ENCODE measurements at places on chromosomes 16 and 17.

GRCh38 chr17:69460963-69461922 is 46.7 kb downstream of the MAP2K6 start:
- no peak for DNase-seq

- DNase-seq = peak; percentile 93
Measured at GRCh38 chr17:77086433-77087010, 54.2 kb upstream of the SEC14L1 start.

DNA sequence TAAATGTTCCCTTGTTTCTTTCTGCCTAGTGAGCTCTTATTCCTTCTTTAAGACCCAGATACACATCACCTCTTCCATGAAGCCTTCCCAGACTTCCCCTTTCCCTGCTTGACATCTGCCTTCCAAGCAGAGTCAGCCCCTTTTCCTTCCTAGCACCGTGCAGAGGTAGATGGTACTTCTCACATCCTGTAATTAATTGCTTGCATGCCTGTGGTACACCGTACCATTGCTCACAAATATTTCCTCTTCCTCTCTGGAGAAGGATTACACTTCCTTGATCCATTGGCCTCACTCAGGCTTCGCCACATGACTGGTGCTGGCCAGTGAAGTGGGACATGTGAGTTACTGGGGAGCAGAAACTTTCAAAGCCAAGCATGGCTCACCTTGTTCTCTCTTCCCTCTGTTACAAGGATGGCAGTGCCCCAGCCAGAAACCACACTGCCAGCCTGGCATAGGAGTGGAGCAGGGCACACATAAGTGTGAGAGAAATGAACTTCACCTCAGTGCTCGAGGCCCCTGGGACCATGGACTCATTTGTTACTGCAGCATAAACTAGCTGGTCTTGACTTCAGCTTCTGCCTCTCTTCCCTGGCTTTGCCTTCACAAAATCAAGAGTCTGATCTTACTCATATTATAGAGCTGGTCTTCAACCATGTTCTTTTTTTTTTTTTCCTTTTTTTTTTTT is 44.0 kb downstream of the SOST start:
- DNase-seq = no peak

GRCh38 chr16:82634955-82635610 is 8.3 kb downstream of the CDH13 start:
- DNase-seq = no peak

DNA sequence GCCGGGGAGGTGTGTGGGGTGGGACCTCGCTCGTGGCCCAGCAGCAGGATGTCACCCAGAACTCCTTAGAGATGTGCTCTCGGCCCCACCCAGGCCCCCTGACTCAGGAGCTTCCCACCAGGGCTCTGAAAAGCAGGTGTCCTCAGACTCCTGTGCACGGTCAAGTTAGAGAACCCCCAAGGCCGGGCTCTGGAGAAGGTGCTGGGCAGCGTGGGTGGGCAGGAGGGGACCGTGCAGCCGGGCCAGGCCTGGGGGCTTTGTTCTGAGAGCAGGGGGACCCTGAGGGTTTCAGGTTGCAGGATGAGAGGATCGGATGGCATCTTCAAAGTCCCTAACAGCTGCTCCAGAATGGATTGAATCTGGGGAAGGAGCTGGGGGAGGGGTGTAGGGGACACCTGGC is 164.4 kb upstream of the CIBAR2 start:
- no peak for DNase-seq

DNA sequence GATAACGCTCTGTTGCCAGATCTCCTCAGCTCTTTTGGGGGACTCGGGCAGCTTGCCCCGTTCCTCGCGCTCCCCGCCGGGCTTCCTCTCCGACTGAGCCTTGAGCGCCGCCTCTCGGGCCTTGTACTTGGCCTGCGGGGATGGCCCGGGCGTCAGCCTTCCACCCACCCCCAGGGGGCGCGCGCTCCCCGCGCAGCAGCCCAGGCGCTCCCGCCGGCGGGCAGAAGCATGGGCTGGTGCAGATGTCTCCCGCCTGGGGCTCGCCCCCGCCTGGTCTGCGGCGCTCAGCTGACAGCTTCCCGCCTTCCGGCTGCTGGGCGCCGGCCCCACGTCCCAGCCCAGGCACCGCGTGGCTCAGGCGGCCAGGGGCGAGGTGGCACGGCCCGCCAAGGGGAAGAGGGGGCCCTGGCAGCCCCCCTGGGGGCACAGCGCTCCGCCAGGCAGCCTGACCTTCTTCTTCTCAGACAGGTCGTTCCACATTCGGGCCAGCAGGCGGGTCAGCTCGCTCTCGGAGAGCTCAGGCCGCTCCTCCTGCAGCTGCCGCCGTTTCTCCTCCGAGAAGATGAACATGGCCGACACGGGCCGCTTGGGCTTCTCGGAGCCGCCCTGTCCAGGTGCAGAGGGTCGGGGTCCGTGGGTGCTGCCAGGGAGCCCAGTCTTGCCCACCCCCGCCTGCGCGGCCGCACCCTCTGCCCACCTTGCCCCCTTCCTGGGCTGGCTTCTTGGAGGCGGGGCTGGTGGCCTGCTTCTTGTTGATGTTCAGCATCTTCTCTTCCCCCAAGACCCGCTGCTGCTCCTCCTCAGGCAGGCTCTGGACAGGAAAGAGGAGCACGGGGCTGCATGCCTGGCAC is 8.9 kb downstream of the UBTF start:
- peak; percentile 90 for DNase-seq

GRCh38 chr16:57469917-57470470 is 7.5 kb downstream of the POLR2C start:
- no peak for DNase-seq

GRCh38 chr17:42908872-42909700 is 8.5 kb downstream of the G6PC1 start:
- DNase-seq = no peak

- DNase-seq = no peak
Measured at GRCh38 chr16:74123826-74124225, 172.8 kb upstream of the PSMD7 start.

GRCh38 chr16:7493133-7493532 is 160.5 kb downstream of the RBFOX1 start:
- DNase-seq = no peak

DNA sequence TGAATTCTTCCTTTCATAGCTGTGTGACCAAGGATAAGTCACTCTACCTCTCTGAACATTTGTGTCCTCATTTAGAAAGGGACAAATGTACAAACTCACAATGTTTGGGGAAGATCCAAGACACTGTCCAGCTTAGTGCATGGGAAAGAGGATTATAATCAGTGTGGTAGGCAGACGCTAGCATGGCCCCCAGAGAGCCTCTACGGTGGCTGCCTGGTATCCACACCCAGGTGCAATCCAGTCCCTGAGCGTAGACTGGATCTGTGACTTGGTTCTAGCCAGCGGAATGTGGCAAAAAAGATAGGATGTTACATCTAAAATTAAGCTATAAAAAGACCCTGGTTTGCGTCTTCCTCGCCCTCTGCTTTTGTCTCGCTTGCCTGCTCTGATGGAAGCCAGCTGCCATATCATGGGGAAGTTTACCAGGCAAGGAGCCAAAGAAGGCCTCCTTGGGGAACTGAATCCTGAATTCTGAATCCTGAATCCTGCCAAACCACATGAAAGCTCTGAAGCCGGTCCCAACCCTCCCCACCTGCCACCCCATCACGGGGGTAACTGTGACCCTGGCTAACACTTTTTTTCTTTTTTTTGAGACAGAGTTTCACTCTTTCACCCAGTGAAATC is 51.7 kb downstream of the PLXDC1 start:
- no peak for DNase-seq

DNA sequence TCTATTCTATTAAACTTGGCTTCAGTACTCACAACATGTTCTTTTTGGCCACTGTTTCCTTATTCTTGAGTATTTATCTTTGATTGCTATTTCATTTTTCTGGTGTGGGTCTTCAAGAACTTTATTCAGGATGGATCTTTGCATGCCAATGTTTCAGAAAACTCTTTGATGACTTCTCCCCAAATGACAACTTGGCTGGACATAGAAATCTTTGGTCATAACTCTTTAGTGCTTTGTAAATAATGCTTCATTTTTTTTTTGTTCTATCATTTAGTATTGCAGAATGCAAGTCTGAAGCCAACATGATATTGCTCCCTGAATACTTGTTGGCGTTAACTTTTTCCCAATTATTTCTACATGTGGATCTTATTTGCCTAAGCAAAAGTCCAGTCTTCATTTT is 103.6 kb upstream of the HS3ST2 start:
- no peak for DNase-seq

DNA sequence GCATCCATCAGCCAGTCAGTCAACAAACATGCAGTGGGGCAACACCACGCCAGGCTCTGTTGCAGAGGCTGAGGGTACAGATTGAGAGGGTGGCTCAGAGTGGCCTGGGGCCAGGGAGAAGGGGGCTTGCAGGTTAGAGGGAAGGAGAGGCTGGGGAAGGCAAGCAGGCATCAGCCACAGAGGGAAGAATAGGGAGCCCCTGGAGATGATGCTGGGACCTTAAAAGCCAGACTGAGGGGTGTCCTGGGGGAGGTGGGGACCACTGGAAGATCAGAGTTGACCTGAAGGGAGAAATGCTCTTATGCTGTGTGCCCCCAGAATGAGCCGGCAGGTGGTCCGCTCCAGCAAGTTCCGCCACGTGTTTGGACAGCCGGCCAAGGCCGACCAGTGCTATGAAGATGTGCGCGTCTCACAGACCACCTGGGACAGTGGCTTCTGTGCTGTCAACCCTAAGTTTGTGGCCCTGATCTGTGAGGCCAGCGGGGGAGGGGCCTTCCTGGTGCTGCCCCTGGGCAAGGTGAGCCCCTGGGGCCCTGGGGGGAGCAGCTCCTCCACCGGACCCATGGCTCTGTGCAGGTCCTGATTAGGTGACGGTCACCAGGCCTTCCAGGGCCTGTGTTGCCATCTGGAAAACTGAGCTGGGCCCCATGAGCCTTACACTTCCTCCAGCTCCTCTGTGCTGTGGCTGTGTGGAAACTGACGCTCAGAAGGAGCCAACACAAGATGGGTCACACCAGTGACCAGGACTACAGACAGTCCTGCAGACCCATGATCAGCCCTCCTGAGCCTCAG is 1.7 kb downstream of the CORO1A start:
- peak; percentile 56 for DNase-seq

- DNase-seq = no peak
Measured at GRCh38 chr16:53600126-53600525, 97.1 kb upstream of the AKTIP start.

GRCh38 chr17:8338753-8339140 is 893 bp upstream of the ODF4 start:
- no peak for DNase-seq

- no peak for DNase-seq
Measured at GRCh38 chr17:83069931-83070742, 9.3 kb upstream of the METRNL start.

- DNase-seq = no peak
Measured at GRCh38 chr16:31451681-31452351, 7.5 kb upstream of the ARMC5 start.

GRCh38 chr17:29376667-29377270 is 13.4 kb upstream of the TAOK1 start:
- no peak for DNase-seq

DNA sequence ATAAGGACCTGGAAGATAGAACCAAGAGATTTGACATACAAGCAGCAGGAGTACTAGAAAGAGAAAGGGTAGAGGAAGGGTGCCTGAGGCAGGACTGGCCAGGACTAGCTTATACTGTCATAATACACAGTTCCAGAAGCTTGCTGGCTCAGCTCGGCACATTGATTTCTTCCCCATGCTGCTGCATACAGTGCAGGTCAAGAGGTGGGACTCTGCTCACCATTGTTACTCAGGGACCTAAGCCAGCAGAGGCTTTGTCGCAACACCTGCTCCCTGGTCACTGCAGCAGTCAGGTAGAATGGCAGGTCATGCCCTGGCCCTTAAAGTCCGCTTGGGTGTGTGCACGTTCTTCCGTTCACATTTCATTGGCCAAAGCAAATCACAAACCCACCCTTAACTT is 32.8 kb downstream of the LDHD start:
- no peak for DNase-seq

DNA sequence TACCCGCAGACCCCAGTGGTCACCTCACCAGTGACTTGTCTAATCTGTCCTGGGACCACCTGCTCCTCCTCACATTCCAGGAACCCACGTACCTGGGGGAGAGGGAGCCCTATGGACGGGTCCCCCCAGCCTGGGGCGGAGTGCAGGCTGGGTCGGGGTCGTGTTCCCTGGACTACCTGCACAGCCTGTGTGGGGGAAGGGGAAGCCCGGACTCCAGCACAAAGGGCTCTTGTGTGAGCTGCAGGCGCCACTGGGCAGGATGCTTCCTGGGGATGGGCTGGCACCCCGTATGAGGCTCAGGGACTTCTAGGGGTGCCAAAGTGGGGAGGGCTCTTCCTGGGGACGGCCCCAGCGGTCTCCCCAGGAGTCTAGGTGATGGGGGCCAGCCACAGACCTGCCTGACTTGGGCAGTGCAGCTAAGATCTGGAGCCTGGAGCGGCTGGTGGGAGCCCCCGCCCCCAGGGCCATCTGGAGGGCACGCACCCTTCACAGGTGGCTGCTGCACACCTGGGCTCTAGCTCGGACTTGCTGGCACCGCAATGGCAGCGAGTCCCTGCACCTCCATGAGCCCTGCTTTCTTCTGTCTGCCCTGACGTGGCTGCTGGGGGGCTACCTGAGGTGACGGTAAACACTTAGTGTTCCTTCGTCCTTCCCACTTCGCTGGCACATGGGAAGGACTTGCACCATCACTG is 7.5 kb downstream of the VASN start:
- DNase-seq = no peak

- DNase-seq = no peak
Measured at GRCh38 chr17:54888254-54888653, 12.4 kb upstream of the TOM1L1 start.

DNA sequence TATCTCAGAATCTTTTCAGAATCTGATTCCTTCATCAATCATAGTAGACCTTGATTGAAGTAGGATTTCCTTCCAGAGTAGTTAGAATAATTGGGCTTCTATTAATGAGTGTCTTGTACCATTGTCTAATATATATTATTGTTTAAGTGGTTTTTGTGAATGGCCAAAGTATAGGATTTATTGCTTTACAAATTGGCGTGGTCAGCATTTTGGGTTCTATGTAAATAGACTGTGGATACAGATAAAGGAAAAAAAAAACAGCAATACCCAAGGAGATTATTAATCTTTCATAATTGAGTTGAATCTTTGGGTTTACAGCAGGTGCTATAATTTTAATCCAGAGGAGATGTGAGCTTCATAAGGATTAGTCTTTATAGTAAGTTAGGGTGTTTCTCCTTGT is 64.3 kb downstream of the AP2B1 start:
- DNase-seq = no peak

DNA sequence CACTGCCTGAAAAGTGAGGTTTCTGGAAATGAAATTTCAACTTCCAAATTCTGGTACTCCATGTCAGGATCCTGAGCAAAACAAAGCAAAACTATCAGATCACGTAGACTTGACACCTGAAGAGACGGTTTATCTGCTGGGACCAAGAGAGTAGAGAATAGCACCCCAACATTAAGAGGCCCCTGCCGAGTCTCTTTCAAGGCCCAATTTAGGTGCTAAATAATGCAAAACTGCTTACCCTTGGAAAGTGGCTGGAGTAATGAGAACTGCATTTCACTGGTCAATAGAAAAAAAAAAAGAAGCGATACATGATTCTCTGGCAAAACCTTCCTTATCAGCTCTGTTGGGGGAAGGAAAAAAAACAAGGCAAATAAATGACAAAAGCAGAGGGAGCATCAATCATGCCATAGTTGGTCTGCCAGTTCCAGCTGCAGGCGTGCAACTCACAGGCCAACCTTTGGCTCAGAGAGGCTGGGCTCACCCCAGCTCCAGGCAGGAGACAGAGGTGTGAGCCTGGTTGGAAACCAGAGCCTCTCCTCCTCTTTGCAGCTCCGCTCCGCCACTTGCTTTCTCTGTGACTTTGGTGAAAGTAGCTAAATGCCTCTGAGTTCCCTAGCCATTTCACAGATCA is 595.2 kb downstream of the TOX3 start:
- no peak for DNase-seq

GRCh38 chr16:12158428-12158827 is 181.9 kb downstream of the SNX29 start:
- no peak for DNase-seq

Data from activated CD4-positive, alpha-beta T cell treated with anti-CD3 and anti-CD28 coated beads, Interleukin-2, amount 50 U/mL, for 48 hours (primary cell).